ENCODE measurements at places on chromosomes 3 and 15.

- no peak for DNase-seq
Observed at GRCh38 chr3:159751752-159752151, 236.9 kb upstream of the IL12A start.

- DNase-seq, result no peak
Observed at GRCh38 chr3:53104762-53105161, 25.5 kb downstream of the RFT1 start.

DNA sequence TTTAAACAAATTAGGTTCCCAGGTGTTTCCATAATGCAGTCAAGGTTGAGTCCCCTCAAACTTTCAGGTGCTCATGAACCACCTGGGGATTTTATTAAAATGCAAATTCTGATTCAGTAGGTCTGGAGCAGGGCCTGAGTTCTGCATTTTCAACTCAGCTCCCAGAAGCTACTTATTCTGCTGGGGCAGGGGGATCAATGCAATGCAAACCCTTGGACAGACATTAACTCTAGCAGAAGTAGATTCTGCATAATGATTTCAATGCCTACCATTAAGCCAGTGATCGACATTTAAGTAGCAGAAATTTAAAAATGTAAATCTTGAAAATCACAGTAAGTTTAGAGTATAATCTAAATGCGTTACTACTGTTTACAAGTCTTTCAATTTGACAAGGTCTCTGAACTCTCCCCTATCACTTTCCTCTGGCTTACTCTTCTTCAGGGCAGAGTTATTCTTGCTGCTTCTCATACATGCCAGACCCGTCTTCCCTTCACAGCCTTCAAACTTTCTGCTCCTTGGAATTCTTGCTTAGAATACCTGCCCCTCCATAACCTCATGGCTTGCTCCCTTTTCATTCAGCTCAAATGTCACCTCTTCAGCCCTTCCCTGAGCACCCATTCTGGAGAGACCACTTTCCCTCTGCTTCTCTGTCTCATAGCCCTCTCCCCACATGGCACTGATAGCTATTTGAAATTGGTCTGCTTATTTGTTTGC lies 19.3 kb upstream of the DPPA4 start:
- no peak for DNase-seq

- DNase-seq, result no peak
Observed at GRCh38 chr15:80090041-80090440, 30.6 kb downstream of the ZFAND6 start.

- DNase-seq, result no peak
Observed at GRCh38 chr3:61181874-61182273, 69.4 kb downstream of the FHIT start.

- no peak for DNase-seq
Observed at GRCh38 chr15:64847016-64847415, 5.3 kb downstream of the PLEKHO2 start.

GRCh38 chr3:17057321-17057720 lies 172.6 kb downstream of the PLCL2 start:
- no peak for DNase-seq

DNA sequence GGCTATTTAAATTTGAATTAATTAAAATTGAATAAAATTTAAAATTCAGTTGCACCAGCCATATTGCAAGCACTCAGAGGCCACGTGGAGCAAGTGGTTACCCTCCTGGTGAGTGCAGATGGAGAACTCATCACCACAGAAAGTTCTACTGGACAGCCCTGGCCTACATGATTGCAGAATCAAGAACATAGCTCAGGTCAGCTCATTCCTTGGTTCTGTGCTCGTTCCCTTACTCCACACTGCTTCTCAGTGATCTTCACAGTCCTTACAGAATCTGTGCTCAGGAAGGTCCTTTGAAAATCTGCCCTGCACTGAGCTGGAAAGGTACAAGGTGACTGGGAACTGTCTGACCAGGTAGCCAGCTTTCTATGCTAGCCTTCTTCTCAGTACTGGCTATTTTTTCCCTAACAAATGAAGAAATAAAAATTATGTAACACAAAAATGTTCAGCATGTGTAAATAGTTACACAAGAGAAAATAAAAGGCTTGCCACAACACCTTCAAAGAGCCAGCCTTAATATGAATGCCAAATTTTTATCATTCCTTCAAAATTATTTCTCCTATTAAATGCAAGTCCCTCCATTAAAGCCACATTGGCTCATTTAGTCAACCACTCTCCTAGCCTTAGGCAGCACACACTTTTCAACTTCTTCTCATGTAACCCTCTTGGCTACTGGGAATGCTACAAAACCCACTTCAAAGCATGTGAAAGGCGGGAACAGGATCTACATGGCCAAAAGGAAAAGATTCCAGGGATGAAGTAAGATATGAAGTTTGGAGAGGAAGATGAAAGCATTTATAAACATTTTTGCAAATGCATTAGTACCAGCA lies 326.4 kb upstream of the WNT5A start:
- DNase-seq, result no peak

DNA sequence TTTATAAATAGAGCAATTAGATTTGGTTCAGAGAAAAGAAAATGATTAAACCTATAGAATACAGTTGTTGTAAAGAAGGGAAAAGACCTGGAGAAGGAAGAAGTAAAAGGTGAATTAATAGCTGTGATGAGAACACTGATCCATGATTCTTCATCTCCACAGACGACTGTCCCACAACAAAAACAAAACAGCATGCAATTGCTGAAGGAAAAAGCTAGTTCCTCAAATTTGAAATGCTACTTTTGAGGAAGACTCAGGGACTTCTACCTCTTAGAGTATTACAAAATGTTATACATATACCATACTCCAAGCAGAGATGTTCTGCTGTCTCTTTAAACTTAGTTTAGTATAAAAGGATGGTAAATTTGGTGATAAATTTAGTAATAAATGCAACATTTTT lies 21.5 kb downstream of the ALCAM start:
- DNase-seq, result no peak

DNA sequence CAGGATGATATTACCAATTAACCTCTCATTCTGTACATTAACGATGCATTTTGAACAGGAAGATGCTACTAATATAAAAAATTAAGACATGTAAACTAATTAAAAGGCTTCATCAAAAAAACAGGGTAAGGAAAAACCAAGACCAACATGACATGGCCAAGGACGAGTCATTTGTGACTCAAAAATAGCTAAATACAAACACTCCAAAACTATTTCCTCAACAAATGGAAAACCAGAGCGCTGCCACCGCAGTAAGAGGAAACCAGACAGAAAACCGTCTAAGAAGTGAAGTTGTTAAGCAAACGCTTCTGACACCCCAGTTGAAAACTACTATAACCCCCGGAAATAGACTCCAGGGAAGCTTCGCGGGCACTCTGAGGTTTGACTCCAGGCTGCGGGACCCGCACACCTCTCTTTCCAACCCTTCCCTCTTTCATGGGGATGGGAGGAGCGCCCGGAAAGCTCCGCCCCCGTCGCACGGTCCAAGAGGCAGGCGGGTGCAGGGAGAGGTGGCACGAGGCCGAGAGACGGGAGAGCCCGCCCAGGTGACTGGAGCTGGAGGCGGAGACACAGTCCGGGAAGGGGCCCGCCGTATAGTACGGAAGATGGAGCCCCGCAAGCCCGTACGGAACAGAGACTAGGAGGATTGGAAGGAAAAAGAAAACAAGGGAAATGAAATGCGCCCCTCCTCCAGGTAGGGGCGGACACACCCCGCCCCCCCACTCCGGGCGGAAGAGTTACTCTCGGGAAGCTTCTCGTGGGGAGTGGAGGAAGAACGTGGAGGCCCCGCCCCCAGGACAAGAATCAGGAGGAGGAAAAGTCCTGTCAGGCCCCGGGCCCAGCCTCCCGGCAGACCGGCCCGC lies 708 bp downstream of the DCAF1 start:
- peak; percentile 63 for DNase-seq

DNA sequence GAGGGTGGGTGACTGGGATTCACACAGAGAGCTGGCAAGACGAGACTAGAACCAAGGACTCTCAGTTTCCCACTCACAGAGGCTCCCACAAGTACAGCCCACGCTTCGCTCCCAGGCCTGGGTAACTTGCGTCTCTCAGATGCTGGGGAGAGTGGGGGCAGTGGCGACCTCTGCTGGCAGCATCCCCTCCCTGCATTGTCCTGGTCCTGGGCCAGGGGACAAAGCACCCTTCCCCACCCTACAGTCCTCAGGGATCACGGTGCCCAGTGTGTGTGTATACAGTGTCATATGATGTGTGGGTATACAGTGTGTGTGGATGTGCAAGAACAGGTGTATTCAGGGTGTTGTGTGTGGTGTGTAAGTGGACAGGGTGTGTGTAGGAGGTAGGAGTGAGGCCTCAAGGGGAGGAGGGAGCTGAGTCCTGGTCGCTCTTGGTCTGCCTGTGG lies 12.8 kb downstream of the VILL start:
- peak; percentile 28 for DNase-seq

DNA sequence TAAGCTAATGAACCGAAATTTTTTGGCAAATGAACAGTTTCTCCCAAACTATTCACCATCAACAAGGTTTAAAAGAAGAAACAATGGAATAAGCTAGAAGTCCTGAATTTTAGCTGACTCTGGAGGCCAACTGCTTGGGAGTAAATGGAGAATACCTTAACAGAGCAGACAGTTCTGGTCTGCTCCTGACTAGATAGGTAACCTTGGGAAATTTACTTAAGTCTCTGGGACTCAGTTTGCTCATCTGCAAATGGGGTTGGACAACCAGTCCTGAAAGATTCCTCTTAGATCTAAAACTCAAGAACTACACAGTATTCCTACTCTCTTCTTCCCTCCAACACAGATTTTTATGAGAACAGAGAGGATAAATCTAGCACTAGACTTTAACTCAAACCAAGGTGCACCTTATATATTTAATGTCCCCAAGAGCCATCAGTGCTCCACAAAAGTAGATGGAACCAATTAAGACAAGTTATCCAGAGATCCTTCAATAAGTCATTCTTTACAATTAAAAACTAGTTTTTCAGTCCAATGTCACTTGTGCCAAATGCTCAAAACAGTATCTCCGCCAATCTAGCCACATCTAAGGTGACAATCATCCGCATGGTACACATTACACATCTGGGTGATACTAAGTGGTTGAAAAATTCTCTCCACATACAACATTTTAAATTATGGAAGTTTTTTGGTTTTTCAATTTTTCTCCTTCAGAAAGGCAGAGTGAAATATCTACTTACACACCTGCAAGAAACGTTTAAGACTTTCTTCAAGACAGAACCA lies 1.5 kb downstream of the RHOA start:
- no peak for DNase-seq

GRCh38 chr3:194383276-194383940 lies 13.9 kb upstream of the LRRC15 start:
- no peak for DNase-seq

- no peak for DNase-seq
Observed at GRCh38 chr15:66496951-66497501, 536 bp downstream of the SNAPC5 start.

GRCh38 chr3:197001106-197001971 lies 28.3 kb downstream of the MELTF start:
- no peak for DNase-seq

GRCh38 chr15:34239151-34239808 lies 14.5 kb downstream of the EMC4 start:
- DNase-seq, result no peak

DNA sequence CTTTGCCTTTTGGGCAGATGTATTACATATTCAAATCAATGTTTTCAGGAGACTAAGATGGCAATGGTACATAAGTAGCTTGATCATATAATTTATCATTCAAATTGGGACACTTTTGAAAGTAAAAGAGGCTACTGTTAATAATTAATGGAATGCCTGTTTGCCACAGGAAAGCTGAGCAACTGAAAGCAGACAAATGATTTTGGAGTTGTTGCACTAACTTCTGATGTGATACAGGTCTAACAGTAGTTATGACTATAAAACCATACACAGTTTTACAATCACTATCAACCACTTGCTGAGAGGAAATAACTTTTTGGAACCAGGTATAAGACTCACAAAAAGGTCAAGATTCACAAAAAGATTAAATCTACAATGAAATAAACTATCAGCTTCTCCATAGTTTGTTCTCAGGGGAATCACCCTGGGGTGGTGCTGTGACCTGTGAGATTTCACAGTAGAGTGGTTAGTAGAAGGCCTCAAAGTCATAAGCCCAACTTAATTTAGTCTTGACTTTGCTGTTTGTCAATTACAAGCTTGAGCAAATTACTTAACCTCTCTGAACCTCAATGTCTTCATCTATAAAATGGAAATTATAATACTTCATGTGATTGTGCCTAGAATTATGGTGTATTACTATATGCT lies 42.7 kb downstream of the HHLA2 start:
- no peak for DNase-seq

DNA sequence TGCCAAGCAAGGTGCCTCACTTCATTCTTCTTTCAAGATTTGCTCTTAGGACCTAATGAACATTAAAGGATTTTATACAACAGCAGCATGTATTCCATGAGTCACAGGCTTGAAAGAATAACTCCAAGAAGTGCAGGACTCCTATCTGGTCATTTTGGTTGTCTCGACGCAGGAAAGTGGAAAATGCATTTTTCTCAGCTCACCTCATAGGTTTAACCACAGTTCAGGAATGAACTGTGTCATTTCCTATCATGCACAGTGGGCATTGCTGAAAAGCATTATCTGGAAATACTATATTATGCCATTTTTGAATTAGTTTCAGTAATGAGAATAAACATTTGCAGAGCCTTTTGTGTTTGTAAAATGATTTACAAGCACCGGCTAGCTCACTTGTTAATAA lies 98.7 kb upstream of the BFSP2 start:
- no peak for DNase-seq

GRCh38 chr3:48607519-48607918 lies 1.9 kb downstream of the UQCRC1 start:
- DNase-seq, result no peak

DNA sequence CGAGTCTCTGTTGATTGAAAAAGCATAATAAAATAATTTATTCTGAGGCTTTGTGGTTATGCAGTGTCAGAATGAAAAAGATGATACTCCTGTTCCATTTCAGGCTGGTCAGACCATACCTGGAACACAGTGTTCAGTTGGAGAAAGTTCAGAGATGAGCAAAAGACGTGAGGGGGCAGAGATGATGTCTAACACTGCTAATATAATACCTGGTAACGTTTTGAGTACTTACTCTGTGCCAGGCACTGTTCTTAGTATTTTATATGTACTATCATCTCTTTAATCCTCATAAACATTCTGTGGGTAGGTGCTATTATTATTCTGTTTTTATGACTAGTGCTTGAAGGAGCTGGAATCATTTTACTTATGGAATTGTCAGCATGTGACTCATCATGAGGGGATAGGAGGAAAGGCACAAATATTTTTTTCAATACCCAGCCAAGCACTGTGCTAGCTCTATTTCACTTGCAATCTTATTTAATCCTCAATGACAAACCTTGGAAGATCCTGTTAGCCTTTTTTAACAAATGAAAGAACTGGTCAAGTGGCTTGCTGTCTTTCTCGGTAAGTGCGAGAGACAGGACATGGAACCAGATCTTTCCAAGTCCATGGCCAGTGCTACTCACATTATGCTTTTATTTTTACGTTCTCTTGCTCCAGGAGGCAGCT lies 31.8 kb downstream of the IQGAP1 start:
- no peak for DNase-seq

DNA sequence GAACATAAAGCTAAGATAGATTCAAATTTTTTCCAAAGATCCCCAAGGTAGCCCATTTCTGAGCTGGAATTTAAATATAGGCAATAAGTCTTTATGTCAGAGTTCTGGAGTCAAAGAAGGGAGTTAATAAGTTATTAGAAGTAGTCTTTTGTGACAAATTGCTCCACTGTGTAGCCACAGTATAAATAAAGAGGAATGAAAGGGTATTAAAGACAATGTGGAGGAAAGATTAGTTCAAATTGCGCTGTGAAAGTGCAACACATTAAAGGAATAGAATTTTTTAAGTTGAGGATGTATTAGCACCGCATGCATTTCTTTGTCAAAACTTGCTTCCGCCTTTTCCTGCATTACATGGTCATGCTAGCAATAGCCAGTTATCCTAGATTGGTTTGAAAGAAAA lies 666.6 kb upstream of the CCDC54 start:
- DNase-seq, result no peak

GRCh38 chr3:30289324-30289723 lies 317.1 kb upstream of the TGFBR2 start:
- DNase-seq, result no peak
